ENCODE measurements at places on chromosomes 3 and 15.
A peak's percentile ranks its signal among the peaks of the same experiment; 100 is the strongest.

DNA sequence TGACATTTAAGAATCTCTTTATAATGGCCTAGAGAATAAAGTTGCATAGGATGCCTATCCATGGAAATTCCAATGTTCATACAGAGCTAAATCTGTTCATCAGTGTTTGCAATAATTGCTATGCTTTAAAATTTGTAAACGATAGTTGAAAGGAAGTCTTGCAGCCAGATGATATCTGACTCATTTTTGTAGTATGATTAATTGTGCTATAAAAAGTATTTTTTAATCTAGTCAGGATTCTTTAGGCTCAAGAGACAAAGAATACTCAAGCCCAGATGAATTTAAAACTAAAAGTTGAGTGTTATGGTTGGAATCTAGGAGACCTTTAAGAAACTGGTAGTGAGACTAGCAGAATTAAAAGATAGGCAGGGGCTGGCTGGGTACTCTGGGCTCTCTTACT lies 50.5 kb downstream of the SUCNR1 start:
- no peak for DNase-seq

DNA sequence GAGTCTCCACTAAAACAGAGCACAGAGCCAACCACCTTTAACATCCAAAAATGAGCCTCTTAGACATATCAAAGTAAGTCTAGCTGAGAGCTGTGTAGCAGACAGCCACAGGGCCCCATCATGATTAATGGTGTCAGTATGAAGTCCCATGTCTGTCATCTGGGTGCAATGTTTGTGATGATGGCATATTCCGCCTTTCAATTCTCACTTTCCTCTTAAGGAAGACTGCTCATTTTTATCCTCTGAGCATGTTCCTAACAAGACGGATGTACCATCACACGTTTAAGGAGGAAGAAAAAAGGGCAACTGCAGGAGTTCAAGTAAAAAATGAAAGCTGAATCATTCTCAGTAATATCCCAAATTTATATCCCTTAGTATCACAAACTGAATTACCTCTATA lies 85.8 kb upstream of the KCNMB2 start:
- DNase-seq: no peak

DNA sequence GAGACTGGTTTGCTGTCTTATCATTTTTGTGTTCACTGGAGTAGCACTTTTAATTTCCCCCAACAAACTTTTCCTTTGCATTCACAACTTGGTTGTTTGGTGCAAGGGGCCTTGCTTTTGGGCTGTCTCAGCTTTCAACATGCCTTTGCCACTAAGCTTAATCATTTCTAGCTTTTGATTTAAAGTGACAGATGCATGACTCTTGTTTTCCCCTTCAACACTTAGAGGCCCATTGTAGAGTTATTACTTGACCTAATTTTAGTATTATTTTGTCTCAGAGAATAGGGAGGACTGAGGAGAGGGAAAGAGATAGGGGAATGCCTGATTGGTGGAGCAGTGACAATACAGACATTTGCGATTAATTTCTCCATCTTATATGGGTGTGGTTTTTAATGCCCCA lies 340.1 kb upstream of the MANF start:
- no peak for DNase-seq

DNA sequence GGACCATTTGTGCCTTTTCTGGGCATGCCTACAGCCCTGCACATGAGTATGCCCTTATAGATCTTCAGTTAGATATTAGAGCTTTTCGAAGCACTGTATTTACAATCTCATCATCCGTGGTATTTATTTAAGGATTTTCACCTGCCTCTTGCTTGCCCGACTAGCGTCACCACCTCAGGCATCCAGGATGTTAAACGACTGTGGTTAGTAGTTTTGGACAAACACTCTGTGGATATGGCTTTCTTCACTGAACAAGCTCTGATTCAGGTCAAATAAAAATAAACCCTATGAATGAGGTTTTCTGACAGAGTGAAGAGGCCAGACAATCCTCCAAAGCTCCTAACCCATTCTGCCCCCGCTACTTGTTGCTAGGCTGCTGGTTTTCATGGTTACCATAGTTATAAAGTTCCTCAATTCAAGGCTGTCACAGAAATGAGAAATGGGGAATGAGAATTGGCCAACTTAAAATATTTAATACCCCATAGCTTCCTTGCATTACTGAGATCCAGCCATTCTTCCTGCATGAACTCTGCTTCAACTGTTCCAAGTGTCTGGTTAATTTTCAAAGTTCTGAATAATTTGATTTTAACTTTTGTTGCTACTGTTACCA lies 440.1 kb downstream of the GABRG3 start:
- no peak for DNase-seq

- DNase-seq: no peak
These were observed 27.3 kb upstream of the RAD18 start for GRCh38 chr3:8990266-8991215.

DNA sequence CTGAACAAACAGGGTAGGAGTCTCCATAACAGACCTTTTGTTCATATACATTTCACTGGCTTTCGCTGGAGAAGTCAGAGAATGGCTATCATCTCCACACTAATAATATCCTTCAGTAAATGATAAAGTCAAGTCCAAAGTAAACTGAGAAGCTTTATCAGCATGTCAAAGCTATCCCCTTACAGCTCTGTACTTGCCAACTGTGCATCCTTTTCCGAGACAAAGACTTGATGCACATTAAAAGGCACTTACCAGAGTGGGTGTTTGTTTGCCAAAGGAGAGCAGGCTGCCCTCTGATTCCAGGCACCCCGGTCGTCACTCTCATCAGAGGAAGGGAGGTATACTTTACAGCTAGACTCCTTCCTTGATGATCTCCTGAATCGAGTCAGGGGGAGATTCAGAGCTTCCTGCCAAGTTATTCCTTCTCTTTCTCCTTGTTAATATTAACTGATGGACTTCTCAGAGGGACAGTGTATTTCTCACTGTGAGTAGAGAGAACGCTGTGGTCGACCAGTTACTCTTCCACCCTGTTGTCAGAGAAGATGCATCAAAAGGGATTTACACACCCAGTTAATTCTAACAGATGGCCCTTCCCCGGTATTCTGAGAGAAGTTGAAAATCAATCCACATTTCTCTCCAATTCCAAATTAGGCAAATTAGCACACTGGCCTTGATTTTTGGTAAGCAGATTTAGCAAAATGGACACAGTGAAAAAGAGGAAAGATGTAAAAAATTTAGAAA lies 504.7 kb upstream of the NR2F2 start:
- DNase-seq: no peak

DNA sequence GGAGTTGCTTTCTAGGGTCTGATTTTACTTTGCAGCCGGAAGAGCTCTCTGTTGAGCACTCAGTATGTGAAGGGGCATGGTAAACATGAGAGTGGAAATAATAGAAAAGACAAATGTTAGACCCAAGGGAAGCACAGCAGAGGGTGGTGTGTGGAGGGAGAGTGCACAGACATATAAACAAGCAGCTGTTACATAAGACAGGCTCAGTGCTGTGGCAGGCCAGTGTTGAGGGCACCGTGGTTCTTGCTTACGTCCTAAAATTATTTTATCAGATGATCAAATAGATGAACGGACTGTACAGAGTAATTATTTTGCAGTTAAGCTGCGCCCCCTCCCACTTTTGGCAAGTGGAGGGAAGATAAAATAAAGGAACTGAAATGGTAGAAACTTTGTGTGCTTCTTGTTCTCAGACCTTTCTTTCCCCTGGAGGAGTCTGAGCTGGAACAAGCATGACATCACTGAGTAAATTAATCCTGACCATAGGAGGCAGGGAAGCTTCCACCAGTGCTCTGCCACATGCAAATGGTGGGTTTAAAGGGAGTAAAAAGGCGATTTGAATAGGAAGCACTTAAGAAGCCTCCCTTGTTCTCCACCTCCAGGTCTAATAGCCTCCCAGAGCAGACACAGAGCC lies 205.6 kb downstream of the IL20RB start:
- DNase-seq: peak; percentile 59

DNA sequence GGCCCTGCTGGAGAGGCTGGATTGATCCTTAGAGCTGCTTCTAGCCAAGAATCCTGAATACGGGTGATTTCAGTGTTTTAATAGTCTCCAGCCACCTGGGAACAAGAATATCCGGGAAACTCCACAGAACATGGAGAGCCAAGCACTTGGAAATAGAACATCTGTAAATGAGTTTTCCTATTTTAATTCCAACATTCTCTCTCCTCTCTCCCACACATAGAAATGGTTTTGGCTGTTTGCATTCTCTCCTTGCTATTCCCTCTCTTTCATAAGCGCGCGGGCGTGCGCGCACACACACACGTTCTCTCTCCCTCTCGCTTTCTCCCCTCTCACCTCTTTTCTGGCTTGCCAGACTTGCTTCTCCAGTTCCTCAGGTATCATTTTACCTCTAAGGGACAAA lies 50.6 kb downstream of the GADL1 start:
- DNase-seq: no peak

DNA sequence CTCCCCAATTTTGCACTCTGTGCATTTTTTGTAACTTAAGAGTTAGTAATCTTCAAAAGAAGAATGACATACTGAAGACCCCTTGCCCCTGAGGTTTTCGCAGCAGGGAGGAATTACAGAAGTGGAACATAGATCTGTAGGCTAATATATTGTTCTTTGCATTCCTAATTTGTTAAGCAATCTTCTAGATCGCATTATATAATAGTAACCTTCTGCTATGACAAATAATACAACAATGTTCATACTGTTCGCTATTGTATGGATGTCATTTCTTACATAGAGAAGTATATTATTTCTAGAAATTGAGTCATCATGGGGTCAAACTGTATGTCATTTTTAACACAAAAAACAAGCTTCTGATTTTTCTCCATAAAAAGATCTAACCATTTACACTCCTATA lies 95.8 kb upstream of the TGFBR2 start:
- DNase-seq: no peak

GRCh38 chr15:64369078-64369607 lies 12.1 kb downstream of the PCLAF start:
- no peak for DNase-seq

DNA sequence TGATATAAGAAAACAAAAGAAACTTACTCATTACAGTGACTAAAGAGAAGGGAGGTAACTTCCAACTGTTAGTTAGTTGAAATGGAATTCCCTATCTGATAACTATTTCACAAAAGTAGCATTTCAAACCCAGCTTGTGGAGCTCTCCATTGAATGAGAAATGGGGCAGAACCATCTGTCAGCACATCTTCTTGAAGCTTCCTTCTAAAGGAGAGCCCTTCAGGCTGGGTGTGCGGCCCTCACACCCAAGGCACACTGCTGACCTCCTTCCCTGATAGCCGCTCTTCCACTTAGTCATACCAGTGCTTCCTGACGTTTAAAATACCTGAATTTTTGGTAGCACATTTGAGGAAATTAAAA lies 28.1 kb upstream of the VEPH1 start:
- no peak for DNase-seq

DNA sequence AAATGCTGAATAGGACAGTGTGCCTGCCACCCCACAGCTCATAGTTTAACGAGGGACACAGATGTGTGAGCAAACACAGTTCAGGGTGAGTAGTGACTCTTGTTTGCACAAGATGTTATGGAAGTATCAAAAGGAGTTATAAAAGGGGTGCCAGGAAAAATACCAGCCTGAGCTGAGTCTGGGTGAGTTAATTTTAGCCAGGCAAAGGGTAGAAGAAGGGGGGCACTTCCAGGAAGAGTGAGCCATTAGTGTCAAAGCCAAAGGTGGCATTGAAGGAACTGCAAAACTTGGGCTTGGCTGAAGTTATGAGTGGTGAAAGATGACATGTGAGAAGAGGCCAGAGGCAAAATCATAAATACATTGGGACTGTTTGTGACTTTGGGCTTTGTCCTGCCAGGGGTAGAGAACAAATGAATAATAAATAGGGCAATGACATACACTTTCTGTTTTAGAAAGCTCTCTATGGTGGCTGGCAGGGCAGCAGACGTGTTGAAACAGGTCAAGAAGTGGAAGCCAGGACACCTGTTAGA lies 1.9 kb upstream of the SPPL2A start:
- no peak for DNase-seq

DNA sequence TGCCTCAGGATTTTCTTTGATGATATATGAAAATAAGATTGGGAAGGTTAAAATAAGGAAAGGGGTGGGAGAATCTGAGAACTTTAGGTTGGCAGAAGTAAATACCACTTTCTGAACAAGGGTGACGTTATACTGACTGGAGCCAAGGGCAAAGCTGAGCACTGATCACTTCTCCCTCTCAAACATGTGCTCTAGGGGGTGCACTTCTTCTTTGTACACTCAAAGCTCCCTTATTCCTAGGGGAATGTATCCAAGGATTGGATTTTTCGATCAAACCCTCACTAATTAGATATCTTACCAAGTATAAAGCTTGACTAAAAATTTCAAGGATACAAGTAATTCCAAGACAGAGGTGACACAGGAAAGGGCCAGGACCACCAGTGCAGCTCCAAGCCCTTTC lies 243.9 kb upstream of the UMPS start:
- DNase-seq: no peak

- no peak for DNase-seq
These were observed 28.5 kb downstream of the PLCL2 start for GRCh38 chr3:16913264-16913580.

- no peak for DNase-seq
These were observed 13.6 kb upstream of the AHSG start for GRCh38 chr3:186599142-186599784.

GRCh38 chr15:101698314-101698713 lies 26.0 kb downstream of the TARS3 start:
- no peak for DNase-seq

- no peak for DNase-seq
These were observed 139.3 kb downstream of the SERPINI1 start for GRCh38 chr3:167874671-167875372.

DNA sequence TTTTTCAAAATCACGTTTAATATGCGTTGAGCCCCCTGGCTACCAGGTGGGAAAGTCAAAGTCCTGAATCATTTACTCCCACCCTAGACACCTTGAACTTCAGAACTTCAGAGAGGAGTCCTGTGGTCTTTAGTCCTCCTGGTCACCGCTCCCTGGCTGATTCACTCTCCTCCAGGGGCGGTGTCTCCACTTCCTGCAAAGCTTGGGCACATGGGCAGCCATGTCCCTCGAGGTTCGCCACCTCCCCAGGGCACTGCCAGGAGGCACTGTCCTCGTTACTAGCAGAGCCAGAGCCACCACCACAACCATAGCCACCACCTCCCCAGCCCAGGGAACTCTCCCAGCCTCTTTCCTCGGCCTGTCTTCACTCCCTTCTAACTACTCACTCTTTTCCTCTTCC lies 31.0 kb downstream of the LOXL1 start:
- DNase-seq: no peak

DNA sequence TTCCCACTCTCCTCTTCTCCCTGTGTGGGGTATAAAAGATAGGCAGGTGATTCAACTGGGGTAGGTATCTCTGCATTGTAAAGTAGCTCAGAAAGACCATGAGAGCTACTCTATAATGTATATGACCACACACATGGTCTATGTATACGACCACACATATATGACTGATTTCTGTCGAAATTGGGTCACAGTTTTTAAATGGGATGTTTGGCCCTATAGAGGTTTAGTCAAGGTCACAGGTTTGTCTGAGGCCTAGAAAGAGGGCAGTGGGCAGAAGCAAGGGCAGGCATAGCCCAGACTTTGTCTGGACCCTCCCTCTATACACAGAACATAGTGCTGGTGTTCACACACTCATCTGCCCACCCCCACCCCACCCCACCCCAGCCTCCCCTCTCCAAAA lies 4.4 kb downstream of the LAMP3 start:
- no peak for DNase-seq

GRCh38 chr3:186784820-186785494 lies 1.6 kb downstream of the EIF4A2 start:
- no peak for DNase-seq

Measured in endodermal cell (in vitro differentiated cells).